A673 (cell line): ENCODE measurements at places on chromosomes 5 and 9.
A peak's percentile ranks its signal among the peaks of the same experiment; 100 is the strongest.

DNA sequence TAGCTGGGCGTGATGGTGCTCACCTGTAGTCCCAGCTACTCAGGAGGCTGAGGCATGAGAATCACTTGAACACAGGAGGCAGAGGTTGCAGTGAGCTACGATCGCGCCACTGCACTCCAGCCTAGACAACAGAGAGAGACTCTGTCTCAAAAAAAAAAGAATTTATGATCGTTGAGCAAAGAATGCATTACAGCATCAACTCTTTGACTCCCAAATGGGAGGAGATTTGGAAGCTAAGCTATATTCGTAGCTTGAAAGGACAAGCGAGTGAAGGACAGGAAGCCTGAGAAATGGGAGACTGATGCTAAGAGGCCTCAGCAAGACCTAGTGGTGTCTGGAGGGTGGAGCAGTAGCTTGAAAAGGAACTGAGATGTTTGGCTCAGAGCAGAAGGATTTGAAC is 10.3 kb upstream of the CCIN start:
- DNase-seq: no peak

- DNase-seq: no peak
Observed at GRCh38 chr5:102815084-102815483, 60.0 kb downstream of the PAM start.

GRCh38 chr5:172175263-172175719 is 12.7 kb downstream of the STK10 start:
- DNase-seq: no peak

- no peak for DNase-seq
Observed at GRCh38 chr5:105945203-105945972, 1725.3 kb downstream of the EFNA5 start.

GRCh38 chr5:137575847-137576246 is 76.7 kb upstream of the SPOCK1 start:
- peak; percentile 98 for DNase-seq

DNA sequence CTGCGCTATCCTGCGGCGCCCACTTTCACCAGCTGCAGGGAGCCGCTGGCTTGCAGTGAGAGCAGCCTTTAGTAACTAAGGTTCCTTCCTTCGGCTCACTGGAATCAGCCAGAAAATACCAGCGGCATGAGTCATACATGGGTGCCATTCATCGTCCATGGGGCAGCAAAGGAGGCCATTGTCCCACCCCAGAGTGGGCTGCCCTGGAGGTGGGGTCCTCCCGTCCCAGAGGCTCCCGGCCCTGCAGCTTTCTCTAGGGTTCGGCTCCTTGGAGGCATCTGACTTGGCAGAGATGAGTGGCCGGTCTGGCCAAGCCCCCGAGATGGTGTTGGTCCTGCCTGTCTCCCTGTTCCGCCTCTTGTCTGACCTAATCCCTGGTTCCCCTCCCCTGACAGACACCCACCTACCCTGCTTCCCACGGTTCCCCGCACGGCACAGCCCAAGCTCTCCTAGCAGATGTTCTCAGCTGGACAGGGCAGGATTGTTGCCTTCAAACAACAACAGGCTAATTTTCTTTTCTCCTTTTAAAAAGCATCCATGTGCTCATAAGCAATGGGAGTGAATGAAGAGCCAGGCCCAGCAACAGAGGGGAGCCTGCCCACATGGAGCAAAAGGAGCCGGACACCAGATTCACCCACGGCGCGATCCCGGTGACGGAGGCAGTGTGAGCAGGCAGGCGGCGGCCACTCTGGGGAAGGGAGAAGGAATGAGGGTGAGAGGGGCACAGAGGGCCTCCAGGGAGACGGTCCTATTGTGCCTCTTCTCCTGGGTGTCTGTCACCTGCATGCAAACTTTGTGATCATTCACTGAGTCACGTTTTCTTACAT is 97.0 kb upstream of the COL5A1 start:
- peak; percentile 71 for DNase-seq

DNA sequence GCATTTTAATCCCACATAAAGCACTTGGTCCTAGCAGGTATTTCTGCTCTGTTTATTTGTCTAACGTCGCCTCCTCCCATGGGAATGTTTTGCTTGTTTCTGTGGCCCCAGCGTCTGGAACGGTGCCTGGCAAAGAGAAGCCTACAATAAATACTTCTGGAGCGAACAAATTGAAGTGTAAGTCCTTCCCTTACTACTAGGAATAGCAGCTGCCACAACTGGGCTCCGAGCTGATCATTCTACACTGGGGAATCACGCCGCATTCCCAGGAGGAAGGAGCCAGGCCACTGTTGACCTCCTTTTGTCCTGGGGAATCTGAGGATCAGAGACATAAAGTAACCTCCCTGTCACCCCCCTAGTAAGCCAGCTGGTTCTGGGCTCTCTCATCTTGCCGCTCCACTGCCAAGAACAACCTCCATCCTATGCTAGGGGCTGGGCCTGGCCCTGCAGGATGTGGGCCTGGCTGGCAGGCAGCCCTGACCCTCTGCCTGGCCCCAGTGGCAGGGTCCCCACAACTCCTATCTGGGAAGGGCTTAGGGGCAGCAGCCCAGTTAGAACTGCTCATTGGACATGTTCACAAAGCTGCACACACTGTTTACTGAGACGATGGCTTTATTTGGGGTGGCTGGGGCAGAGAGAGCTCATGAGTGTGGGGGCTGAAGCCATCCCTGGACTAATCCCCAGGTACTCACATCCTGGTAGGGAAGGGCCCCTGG is 82.8 kb downstream of the GTF3C4 start:
- no peak for DNase-seq

DNA sequence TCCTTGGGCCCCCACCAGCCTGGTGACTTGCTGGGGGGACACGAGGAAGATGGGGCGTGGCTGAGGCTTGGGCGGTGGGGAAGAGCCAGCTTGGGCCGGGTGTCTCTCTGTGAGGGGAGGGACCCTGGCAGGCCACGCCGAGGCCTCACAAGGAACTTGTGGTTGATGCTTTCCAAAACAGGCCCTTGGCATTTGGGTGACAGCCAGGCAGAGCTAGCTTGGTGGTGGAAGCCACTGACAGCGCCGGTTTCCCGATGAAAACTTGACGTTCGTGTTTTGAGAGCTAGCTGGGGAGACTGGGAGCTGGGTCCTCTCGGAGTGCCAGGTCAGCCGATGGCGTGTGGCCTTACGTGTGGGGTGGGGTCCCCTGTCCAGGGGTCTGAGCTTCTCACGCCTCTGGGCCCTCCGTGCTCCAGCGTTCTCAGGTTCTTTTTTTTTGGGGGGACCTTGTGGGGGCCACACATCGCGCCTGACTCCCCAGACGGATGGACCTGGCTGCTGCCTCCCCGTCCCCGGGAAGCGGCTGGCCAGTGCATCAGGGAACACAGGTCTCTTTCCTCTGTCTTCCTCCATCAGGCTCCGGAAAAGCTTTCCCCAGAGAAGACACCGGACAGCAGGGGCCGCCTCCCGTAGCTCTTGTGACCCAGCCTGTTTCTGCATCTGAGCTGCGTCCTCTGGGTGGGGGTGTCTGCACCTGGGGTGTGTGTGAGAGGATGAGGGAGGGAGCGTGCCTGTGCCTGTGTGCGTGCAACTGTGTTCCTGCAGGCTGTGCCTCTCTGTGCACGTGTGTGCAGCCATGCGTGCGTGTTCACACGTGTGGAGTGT is 129.3 kb upstream of the LPCAT1 start:
- DNase-seq: peak; percentile 42

- peak; percentile 78 for DNase-seq
Observed at GRCh38 chr5:34522599-34523386, 133.3 kb upstream of the RAI14 start.

GRCh38 chr5:15560421-15560820 is 60.4 kb downstream of the FBXL7 start:
- no peak for DNase-seq

DNA sequence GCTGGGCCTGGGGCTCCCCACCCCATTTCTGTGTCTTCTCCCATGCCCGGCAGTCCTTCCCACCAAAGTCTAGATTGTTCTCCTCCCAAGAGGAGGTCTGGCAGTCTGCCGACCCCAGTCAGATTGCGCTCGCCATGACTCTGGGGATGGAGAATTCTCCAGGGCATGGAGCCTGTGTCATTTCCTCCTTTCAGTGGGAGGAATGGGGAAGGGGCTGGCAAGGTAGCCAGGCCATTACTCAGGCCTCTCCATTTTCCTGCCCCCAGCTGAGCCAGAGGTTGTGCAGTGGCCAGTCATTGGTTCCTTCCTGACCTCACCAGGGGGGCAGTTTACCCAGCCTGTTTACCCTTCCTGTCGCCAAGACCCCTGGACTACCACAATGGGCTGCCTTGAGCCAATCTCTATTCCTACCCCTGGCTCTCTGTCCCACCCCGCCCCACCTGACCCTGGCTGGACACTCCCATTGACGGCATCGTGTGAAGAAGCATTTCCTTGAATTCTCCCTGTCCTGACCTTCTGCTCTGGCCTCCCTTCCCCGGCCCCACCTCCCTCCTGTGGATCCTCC is 628 bp downstream of the SYNPO start:
- no peak for DNase-seq
